Bone marrow (tissue), 2 donors: ENCODE measurements at places on chromosomes 5 and 9.

DNA sequence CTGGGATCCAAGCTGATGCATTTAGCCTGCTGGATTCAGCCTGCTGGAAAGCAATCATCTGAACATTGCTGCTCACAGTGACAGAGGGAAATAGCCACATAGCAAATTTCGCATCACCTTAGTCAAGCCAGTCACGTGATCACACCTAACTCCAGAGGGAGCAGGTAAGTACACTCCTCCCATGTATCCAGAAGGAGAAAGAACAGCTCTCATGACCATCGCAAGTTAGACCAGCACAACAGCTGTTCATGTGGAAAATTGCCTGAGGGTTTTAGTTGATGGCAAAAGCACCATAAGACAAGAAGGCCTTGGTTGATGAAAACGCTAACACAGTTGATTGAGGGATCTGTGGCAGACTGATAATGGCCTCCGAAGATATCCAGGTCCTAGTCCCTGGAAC, 34.2 kb upstream of the MYO10 start:
- no peak for DNase-seq

DNA sequence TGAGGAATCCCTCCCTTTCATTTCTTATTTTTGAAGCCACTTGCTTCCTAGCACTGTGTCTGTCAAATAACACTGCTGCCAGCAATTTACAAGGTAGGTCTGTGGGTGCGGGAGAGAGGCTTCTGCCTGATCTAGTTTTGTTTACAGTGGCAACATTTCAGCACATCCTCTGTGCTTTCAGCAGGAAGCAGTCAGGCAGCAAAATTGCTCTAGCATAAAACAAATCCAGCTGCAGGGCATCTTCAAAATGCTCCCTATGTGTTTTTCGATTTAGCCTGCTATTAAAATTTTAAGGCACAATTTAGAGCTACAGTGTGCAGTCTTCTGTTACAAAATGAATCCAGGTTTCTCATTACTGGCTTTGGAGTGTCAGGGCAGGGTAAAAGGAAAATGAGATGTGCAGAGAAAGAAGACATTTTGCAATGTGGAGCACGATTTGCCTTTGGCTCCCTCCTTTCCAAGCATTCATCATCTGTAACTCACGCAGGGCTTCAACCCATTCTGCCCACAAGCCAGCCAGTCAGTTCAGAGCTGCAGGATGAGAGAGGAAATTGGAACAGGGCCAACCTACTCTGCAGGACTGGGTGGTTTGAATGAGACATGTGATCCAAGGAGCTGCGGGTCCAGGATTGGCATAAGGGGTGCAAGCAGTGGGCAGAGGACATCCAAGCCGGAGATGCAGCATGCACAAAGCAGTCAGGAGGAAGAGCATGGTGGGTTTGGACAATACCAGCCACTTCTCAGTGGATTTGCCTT, 143.4 kb upstream of the APC start:
- no peak for DNase-seq

GRCh38 chr5:20157089-20157488, 169.1 kb upstream of the CDH18 start:
- no peak for DNase-seq

DNA sequence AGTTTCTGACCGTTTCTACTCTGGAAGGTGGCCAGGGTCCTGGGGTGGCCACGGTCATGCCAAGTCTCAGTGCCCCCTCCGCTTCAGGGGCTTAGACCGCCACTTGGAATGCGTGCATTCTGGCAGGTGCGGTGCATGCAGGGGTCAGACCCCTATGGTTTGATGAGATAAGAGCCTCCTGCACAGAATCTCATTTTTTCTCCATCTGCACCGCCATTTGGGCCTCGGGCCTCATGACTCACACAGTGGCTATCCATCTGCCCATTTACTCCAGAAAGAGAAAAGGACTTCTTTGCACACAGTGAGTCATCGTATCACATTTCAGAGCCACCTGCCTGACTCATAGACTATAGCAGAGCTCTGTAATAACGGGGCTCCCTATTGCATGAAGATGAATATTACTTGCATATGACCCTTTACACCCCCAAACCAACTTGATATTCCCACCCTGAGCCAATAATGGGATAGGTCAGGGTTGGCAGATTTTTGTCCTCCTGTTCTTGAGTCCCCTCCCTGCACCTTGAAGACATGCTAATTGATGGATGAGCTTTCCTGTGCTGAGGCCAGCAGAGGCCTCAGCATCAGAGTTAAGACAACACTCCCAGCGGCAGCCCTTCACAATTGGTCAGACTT, 157.4 kb downstream of the NR3C1 start:
- no peak for DNase-seq

GRCh38 chr9:126125177-126125576, 201.5 kb upstream of the MVB12B start:
- no peak for DNase-seq

- no peak for DNase-seq
Observed at GRCh38 chr5:156375895-156376495, 49.0 kb downstream of the SGCD start.

GRCh38 chr5:10586555-10586954, 22.7 kb downstream of the ANKRD33B start:
- DNase-seq, result no peak

DNA sequence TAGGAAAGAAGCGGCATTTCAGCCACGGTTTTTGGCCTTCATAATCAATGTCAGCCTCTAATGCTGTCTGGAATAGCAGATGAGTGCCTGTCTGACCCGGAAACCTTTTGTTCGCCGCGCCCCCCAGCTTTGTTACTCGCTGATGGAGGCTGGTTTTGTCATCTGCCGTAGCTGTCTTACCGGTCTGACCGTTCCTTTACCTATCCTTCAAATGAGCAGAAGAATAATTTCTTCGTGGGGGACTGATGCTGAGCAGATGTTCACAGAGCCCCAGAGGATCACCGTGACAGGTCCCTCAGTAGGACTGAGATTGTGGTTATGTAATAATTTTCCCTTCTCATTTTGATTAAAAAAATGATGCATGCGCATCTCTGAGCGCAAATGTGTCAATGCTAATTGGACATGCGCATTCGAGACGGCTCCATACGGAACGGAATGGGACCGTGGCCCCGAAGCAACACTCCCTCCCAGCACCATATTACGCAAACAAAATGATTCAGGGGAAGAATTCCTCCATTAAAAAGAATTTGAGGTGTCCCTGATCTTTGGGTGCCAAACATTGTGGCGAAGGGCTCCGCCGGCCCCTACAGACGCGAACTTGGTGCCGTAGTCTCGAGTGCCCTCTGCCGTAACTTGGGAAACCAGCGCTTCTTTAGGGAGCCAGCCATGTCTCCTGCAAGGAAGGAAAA, 27.6 kb downstream of the TLX3 start:
- DNase-seq, result no peak

DNA sequence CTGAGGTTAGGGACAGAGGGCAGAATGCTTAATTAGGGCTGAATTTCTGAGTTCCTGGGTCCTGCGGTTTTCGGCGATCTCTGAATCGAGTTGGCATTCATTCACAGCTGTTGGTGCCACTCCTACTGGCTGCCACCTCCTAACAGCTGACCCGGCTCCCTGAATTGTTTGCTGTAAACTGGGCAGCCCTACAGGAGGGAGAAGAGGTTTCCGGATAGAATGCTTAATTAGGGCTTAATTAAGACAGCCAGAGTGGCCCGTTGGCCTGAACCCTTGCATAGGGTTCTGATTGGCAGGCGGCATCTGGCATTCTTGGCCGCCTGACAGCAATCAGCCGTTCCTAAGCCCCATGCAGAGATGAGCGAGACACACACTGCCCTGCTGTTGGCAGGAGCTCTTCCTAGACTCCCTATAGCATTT, 25.7 kb downstream of the FRMPD1 start:
- DNase-seq, result no peak
